ENCODE measurements at places on chromosomes 4 and X.
A peak's percentile ranks its signal among the peaks of the same experiment; 100 is the strongest.

- DNase-seq = no peak
Observed at GRCh38 chrX:10203617-10204016, 46.8 kb downstream of the CLCN4 start.

- peak; percentile 6 for DNase-seq
Observed at GRCh38 chrX:107629540-107629909, 1.2 kb downstream of the PRPS1 start.

- DNase-seq = no peak
Observed at GRCh38 chrX:38937400-38937799, 136.1 kb downstream of the MID1IP1 start.

- DNase-seq = no peak
Observed at GRCh38 chr4:5770051-5770450, 59.0 kb downstream of the EVC start.

GRCh38 chrX:42463706-42464490 is 314.1 kb downstream of the PPP1R2C start:
- DNase-seq = no peak

DNA sequence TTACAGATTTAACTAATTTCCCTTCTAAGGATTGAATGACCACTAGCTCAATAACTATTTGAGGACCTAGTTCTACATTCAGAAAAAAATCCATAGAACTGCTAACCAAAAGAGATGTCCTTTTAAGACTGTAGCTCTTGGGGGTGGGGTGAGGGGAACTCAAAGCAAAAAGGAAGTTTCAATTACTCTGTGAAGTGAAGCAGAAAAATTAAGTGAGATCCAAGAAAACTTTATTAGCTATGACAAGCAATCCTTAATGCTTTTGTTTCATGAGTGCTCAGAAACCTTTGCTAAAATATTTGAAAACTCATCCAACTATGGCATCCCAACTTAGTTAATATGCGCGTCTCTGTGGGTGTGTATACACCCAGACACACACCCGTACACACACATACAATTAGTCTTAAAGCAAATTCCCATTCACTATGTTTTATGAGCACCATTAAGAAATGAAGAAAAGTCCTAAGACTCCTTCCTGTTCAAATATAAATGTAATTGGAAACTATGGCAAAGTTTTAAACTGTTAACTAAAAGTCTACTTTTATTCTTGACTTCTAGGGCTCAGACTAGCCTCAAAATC is 44.5 kb downstream of the GPC4 start:
- no peak for DNase-seq

DNA sequence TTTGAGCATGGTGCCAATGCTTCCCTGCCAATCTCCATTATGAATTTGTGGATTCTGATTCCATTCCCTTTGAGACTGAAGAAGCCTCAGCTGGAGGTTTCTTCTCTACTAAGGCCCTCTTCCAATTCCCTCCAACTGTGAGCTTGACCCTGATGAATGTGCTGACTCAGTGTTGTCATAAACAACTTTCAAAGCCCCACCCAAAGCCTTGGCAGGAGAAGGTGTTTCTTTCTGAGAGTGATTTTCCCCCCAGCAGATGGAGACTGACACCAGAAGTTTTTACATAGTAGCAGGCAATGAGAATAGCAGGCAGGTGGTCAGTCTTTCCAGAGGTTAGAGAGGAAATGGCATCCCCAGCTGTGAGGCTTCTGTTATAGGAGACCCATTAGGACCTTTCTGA is 53.1 kb downstream of the OCRL start:
- DNase-seq = no peak

- DNase-seq = no peak
Observed at GRCh38 chrX:152646961-152647360, 9.3 kb downstream of the GABRQ start.

Data from urothelium cell line (cell line).